Gastrocnemius medialis (tissue), 4 donors: ENCODE measurements at places on chromosomes 13 and 19.

GRCh38 chr19:46386996-46387712 lies 26.2 kb downstream of the CCDC8 start:
- DNase-seq, result no peak

- DNase-seq, result no peak
Observed at GRCh38 chr19:51710163-51710562, 13.6 kb downstream of the HAS1 start.

- DNase-seq, result peak; percentile 83
Observed at GRCh38 chr19:2550431-2551171, 74.7 kb downstream of the GADD45B start.

GRCh38 chr19:45444318-45445041 lies 20.8 kb upstream of the ERCC1 start:
- DNase-seq, result peak; percentile 84

GRCh38 chr19:19752760-19753403 lies 20.0 kb upstream of the ZNF14 start:
- no peak for DNase-seq

DNA sequence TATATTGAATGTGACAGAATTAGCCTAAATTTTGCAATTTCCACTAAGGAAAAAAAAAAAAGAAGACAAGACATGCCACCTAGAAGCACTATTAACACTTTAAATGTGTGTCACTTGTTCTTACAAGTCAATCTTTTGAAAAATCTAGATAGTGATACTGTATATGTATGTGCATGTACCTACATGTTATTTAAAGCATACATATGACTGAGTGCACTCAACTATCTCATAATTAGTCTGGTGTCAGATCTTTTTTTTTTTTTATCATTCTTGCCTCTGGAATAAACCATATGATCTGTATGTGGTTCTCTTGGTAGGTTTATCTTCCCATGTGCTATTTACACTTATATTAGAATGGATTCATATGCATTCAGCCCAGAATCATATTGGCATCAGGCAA lies 62.3 kb downstream of the FOXO1 start:
- no peak for DNase-seq

DNA sequence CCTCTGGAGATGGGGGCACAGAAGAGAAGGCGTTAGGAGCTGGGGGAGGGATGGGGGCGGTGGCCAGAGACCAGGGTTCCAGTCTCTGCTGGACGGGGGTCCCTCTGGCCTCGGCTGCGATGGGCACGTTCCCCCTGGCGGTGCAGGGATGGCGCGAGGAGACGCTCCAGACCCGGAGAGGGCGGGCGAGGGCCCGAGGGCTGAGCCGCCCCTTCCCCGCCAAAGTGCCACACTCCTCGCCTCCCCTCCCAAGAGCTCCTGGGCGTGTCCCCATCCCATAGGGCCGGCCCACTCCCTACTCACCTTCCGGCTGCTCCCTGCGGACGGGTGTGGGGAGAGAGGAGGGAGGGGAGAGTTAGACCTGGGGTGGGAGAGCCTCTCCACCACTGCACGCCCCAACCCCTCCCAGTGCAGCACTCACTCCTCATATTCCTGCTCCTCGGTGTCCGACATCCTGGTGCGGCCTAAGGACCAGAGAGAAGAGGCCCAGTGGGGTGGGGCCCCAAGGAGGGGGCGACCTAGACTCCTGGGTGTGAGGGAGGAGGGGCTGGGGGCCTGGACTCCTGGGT lies 2.2 kb downstream of the TNNT1 start:
- peak; percentile 36 for DNase-seq

DNA sequence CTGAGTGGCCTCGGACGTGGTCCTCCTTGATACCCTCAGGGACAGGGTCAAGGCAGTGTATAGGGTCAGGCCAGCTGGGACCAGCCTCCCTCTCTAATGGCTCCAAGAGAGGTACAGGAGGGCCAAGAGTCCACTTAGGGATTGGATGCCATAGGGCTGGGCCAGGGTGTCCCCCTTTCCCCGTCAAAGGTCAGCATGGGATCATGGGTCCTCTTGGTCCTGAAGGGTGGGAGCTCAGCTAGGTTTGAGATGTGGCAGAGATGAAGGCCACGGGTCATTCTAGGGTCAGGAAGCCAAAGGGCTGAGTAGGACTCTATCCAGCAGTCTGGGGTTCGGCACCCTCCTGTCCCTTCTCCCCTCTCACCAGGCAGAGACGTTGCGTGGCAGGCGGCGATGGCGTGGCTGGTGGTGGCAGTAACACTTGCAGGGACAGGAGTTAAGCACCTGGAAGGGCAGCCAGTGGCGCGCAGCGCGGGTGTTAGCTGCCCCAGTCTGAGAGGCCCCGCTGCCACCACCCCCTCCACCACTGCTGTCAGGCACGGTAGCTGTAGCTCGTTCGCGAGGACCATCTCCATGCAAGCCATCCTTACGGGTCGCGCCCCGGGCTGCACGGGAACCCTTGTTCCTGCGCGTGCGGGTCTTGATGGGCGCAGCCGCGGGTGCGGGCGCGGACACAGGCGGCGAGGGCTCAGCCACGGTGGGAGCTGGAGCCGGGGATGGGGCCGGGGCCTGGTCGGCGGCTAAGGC lies 2.6 kb downstream of the GGN start:
- no peak for DNase-seq

- DNase-seq, result no peak
Observed at GRCh38 chr19:46142294-46142693, 5.7 kb upstream of the IGFL2 start.

DNA sequence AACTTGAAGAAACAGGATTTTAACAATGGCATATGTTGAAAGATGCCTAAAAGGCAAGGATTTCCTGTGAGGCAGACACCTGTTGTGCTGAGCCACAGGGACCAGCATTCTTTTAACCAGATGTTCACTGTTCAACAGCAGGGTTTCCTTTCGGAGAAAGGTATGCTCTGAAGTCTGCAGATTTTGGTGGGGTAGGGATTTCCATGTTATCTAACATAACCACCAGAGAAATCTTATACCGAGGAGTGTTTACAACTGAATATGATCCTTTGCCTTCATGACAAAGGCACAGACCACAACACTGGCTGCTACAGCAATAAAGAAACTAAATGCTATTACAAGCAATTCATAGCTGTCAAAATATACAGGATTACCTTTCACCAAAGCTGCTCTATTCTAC lies 48.1 kb downstream of the MPHOSPH8 start:
- DNase-seq, result no peak

DNA sequence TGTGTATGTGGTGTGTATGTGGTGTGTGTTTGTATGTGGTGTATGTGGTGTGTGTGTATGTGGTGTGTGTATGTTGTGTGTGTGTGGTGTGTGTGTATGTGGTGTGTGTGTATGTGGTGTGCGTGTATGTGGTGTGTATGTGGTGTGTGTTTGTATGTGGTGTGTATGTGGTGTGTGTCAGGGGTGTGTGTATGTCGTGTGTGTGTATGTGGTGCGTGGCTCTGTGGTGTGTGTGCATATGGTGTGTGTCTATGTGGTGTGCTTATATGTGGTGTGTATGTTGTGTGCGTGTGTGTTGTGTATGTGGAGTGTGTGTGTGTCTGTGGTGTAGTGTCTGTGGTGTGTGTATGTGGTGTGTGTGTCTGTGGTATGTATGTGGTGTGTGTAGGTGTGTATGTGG lies 62.5 kb upstream of the MEDAG start:
- no peak for DNase-seq

GRCh38 chr19:54191811-54192453 lies 824 bp downstream of the TSEN34 start:
- DNase-seq, result no peak

DNA sequence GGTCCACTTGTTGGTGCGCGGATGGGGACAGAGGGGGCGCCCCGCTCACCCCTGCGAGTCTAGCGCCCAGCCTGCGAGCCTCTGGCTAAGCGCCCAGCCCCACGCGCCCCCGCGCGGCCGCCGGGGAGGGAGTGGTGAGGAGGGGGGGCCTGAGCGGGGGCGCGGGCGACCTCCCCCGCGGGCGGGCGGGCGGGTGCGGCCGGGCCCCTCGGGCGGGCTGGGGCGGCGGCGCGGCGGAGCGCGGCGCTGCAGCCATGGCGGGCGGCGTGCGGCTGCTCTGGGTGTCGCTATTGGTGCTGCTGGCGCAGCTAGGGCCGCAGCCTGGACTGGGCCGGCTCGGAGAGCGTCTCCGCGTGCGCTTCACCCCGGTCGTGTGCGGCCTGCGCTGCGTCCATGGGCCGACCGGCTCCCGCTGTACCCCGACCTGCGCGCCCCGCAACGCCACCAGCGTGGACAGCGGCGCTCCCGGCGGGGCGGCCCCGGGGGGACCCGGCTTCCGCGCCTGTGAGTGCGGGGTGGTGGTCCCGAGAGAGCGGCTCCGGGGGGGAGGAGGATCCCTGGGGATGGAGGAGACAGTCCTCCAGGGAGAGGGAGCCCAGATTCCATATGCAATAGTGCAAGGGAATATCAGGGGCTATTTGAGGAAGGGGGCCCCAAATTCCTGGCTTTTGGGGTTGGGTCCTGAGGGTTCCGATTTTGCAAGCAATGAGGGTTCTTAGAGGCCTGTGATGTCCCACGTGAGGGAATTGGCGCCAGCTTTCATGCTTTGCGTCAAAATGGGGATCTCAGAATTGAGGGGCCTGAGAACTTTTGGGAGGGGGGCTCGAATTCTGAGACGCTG lies at the start of gene LTBP4:
Gene LTBP4, plus strand, starts transcription at position 236 of the 841 bp plus-strand sequence. Its CDS starts 19 bp downstream, at position 255.
- no peak for DNase-seq

DNA sequence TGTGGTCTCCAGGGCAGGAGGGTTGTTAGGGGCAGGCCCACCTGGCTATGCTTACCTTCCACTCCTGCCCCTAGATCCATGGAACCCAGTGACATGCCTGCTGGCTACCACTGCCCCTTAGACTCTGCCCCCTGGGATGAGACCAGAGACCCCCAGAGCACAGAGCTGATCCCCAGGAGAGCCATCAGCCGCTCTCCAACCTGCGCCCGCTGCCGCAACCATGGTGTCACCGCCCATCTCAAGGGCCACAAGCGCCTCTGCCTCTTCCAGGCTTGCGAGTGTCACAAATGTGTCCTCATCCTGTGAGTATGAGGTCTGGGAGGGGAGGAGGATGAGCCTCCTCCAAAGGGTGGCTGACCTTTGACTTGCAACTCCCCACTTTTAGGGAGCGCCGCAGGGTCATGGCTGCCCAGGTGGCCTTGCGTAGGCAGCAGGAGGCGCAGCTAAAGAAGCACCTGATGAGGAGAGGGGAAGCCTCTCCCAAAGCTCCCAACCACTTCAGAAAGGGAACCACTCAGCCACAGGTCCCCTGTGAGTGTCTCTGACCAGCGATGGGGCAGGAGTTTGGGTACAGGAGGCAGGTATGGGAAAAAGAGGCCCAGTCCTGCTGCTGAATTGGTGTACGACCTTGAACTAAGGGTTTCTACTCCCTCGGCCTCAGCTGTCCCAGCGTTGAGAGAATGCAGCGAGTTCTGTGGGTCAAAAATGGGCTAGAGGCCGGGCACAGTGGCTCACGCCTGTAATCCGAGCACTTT lies 2.7 kb downstream of the DMRTC2 start:
- no peak for DNase-seq

- DNase-seq, result no peak
Observed at GRCh38 chr19:49017041-49017665, at the start of gene LHB. Gene LHB (minus strand): TSS chr19:49017091. CDS start chr19:49017081, 10 bp downstream.

GRCh38 chr13:26508885-26509284 lies 48.6 kb upstream of the WASF3 start:
- DNase-seq, result peak; percentile 85

- DNase-seq, result no peak
Observed at GRCh38 chr13:66477816-66478215, 752.3 kb downstream of the PCDH9 start.

- no peak for DNase-seq
Observed at GRCh38 chr13:42283574-42283973, 11.6 kb downstream of the AKAP11 start.

- DNase-seq, result no peak
Observed at GRCh38 chr19:493391-494170, 2.7 kb upstream of the MADCAM1 start.

GRCh38 chr19:53553865-53554791 lies 16.2 kb downstream of the ZNF331 start:
- peak; percentile 78 for DNase-seq

DNA sequence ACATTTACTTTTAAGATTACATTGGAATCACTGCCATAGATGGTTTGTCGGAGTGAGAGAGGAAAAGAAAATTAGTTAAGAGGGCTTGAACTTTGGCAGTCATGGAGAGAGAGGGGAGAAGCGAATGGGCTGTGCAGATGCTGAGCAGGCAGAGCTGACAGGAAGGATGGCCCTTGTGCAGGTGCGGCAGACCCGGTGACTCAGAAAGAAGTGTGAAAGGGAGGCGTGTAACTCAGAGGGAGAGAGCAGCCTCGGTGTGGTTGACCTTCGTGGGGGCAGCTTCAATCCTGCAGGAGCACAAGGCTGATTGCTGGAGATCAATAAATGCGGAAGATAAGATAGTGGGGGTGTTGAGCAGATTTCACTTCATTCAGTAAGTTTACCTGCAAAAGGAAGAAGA lies 76.9 kb downstream of the TNFSF13B start:
- no peak for DNase-seq

DNA sequence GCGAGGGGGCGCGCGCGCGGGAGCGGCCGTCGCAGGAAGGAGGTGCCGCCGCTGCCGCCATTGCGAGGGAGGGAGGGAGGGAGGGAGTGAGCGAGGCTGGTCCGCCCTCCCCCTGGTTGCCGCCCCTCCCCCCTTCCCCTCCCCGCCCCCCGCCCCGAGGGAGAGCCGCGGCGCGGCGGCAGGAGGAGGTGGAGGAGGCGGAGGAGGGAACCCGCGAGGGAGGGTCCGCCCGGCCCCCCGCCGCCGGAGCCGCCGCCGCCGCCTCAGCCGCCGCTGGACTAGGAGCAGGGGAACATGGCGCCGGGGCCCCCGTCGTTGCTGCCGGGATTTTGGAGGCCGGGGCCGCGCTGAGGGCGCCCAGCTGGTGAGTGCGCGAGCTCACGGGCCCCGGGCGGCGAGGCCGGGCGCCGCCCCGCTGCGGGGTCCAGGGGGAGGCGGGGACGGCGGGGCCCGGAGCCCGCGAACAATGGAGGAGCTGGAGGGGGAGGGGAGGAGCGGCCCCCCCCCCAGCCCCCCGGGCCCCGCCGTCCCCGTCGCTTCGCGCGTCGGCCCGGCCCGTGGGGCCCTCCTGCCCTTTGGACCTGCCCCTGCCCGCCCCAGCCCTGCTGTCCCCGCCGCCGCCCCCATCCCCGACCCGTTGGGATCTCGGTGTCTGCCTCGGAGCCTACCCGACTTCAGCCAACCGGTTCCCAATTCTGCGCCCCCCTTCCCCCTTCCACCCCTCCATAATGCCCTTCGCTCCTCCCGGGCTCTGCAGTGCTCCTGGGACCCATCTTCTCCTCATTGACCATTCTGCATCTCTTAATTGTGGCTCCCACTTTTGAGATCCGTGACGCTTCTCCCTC lies at the start of gene ARHGAP35:
Gene ARHGAP35, plus strand, starts transcription at position 152 of the 845 bp plus-strand sequence. CDS start 57,679 bp downstream, outside the sequence.
- DNase-seq, result no peak

DNA sequence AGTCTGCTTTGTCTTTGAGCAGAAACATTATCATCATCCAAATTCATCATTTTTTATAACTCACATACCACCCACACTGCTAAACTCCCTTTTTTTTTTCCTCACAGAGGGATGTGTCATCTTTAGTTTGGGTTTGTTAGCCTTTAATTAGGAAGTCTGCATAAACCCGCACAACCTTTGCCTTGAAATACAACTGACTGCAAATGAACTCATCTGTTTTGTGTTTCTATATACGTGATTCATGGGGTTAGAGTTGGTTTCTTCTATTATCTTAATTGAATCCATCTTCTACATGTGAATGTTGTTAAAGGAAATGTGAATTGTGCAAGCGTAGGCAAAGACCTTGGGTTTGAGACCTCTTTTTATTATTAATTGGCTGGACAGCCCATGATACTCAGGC lies 102.7 kb downstream of the SLAIN1 start:
- no peak for DNase-seq

- DNase-seq, result no peak
Observed at GRCh38 chr13:75296641-75297040, 185.3 kb downstream of the TBC1D4 start.
